Activated effector memory CD4-positive, alpha-beta T cell treated with Interleukin-2 at 50 U/mL for 16 hours (primary cell): ENCODE measurements at places on chromosomes 4 and X.

DNA sequence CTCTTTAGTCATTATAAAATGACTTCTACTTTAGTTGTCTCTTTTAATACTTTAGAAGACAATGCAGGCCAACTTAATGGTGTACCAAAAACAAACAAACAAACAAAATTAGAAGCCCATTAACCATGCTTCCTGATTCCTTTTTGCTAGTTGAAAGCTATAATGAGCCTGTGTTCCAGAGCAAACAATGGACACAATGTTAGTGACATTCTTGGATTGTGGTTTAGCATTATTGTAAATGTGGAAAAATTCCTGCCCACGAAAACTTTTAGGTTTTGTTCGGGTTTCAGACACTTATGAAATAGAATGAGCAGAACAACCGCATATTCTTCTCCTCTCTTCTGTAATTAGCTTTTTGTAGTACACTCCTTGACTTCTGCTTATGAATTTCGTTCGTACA lies 1682.7 kb upstream of the PCDH7 start:
- DNase-seq: no peak

DNA sequence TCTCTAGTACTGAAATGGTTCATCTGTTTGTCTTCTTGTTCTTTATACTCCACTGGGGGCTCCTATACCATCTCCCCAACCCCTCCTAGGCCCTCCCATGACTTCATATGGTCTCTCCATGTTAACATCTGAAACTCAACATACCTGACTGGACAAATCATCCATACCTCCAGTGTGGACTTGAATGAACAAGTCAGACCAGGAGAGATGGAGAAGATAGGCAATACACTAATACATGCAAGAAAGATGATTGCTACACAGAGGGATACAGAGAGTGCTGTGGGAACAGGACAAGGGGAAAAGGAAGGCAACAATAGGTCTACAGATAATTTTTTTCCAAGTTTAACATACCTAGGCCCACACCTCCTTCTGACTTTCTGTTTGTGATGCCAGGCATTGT lies 175.1 kb downstream of the FHIP1A start:
- DNase-seq: no peak

GRCh38 chr4:165613581-165613980 lies 234.8 kb downstream of the CPE start:
- DNase-seq: no peak

DNA sequence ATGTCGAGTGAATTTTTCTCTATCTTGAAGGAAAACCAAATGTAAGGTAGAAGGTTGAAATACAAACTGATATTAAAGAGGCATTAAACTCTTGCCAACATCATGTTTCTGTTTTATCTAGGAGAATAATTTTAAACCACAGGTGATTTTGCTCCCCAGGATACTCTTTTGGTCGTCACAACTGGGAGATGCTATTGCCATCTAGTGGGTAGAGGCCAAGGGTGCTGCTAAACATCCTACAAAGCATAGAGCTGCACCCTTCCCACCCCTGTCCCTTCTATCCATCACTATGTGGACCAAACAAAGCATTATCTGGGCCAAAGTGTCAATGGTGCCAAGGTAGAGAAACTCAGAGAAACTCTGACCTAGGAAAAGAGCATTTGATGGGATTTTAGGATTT lies 154.6 kb upstream of the MAGEB2 start:
- DNase-seq: no peak

- no peak for DNase-seq
These were observed 201.2 kb upstream of the NWD2 start for GRCh38 chr4:37043342-37043741.

DNA sequence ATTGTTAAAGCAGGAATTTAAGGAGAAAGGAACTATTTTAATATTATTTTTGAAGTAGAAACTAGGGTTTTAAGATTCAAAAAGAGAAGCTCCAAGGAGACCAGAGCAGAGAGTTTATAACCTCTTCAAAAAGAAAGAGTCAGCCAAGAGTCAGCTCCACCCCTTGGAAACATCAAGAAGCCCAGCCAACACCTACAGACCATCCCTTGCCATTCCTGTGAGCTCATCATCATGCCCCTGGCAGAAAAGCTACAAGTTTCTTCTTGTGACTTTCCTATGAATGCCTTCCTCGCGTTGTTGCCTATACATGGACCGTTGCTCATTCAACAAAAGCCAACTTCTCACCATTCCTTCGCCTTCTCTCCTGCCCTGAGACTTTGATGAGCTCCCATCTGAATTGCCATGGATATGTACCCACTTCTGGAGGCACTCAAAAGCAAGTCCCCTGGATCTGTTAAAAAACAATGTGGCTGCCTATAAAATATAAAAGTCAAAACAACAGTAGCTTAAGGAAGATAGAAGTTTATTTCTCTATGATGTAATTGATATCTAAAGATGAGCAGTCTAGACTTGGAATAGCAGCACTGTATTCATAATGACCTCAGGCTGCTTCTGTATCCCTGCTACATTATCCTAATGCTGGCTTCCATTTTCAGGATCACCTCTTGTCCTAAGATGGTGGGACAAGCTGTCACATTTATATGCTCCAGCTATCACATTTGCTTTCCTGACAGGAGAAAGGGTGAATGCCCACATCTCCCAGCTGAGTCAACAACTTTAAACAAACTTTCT lies 20.3 kb downstream of the PLRG1 start:
- no peak for DNase-seq

DNA sequence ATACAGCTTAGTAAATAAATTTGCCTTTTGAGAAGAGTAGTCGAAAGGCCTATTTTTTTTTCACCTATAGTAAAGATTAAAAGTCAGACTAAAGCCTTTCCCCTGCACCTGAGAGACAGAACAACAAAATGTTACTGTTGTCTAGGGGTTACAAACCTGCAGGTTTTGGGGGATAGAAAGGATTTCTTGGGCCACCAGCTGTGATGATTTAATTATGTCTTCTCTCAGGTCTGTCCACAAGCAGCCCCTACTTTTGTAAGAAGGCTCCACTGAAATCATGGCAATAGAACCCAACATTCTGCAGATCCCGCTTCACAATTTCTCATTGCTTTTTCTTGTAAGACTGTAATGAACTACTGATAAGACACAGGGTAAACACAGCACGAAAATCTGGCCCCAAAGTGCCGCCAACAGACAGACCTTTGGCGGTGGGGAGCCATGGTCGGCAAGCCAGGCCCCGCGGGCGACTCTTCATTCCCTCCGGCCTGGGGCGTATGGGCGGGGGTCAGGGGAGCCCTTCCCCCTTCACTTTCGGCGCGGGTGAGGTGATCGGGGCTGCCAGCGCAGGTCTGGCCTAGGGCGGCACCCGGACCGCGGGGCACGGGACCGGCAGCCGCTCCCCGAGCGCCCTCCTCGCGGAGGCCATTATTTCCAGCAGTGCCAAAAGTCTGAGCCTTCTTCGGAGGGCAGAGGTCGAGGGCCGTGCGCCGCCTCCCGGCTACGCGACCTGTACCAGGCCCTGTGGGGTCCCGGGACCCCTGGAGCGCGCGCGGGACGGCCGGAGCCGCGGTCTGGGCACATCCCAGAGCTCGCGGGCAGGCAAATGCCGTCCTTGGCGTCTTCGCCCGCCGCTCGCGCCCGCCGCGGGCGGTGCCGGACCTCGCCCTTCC lies 812 bp upstream of the KDM6A start:
- DNase-seq: peak; percentile 15

GRCh38 chrX:30533266-30533665 lies 44.3 kb downstream of the TASL start:
- DNase-seq: no peak

DNA sequence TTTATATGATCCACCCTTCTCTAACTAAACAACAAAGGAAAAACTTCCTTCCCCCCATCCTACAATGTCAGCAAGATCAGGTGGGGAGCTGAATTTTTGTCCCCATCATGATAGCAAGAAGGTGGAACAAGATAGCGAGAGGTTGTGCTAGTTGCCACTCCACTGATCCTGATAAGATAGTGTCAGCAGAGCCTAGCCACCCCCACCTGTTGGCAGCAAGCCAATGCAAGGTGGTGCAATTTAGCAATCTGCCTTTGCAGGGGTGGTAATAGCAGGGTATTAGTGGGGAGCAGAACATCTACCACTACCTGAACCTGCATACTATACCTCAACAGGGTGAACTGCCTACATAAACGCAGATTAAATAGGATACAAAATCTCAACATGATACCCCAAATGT lies 80.2 kb upstream of the MAMLD1 start:
- no peak for DNase-seq

DNA sequence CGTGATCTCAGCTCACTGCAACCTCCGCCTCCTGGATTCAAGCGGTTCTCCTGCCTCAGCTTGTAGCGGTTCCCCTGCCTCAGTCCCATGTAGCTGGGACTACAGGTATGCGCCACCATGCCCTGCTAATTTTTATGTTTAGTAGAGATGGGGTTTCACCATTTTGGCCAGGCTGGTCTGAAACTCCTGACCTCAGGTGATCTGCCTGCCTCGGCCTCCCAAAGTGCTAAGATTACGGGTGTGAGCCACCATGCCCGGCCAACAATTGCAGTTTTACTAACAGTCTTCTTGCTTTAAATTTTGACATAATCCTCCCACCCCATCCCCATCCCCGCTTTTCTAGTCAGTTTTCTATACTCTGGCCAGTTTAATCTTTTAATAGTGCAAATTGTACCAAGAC lies 112.0 kb downstream of the CFAP299 start:
- DNase-seq: no peak

DNA sequence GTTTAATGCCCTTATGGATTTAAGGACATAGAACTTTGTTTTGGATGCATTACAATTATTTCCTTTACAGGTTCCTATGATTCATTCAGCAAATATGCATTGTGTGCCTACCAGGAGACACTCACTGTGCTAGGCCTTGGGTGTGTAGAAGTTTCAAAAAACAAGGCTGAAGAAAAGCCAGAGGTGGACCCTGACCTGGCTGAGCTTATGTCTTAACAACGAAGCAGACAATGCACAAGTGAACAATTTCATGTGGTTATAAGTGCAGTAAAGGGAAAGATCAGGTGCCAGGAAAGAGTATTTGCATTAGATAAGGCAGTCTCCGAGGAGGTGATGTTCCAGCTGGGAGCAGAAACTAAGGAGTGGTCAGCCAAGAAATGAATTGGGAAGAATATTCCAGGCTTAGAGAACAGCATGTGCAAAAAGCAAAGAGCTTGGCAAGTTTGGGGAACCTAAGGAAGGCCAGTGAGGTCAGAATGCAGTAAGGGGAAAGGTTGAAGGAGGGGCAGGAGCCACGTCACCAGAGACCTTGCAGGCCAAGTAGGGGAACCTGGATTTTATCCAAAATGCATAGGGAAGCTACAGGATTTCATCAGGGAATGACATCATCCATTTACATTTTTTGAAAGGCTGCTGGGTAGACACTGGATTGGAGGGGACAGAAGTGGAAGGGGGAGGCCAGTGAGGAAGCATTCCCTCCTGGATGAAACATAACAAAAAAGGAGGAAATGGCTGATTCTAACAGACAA lies 193.6 kb downstream of the SOWAHB start:
- no peak for DNase-seq

- DNase-seq: no peak
These were observed 25.5 kb downstream of the SMIM14 start for GRCh38 chr4:39613093-39613656.

DNA sequence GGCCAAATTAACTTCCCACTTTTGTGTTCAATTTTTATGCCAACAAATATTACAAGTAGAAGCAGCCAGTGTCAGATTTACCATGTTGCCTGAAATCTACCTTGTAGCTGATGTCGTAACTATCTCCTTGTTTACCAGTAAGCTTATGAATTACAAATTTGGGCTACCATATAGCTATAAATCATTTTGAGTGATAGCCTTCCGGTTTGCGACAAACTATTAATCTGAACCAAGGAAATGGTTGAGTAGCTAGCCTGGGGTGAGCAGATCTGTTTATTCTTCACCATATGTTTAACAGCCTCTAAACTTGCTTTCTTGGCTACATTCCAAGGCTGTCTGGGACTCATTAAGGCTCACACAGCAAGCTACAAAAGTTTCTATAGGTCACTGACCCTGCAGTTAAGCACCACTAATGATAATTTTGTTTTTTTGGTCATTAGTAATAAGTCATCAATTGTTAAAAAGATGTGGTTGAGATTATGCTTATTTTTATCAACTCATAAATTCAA lies 218.7 kb upstream of the SPOCK3 start:
- DNase-seq: no peak

- no peak for DNase-seq
These were observed 78.0 kb downstream of the GPC4 start for GRCh38 chrX:133337250-133337649.

GRCh38 chr4:40455340-40455902 lies 120.3 kb downstream of the CHRNA9 start:
- DNase-seq: no peak

DNA sequence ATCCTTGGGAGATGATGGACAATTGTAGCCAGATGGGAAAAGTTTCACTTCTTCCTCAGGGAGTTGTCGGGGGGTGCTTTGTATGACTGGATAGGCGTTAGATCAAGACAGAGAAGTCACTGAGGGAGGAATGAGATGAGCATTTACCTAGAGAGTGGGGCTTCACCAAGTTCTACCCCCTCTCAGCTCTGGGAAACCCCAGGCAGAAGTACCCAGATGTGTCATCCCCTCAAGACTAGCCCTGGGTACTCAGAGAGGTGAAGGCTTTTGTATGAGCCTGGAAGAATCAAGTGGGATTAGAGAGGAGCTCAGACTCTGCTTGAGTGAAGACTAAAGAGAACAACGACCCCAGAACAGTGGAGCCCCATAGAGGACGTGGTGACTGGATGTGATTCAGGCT lies 1.9 kb downstream of the MAGEB1 start:
- no peak for DNase-seq

- DNase-seq: no peak
These were observed 68.2 kb downstream of the HHIP start for GRCh38 chr4:144714166-144714565.

- no peak for DNase-seq
These were observed 678 bp downstream of the BMP3 start for GRCh38 chr4:81030981-81031791.

GRCh38 chrX:347351-348117 lies 28.9 kb upstream of the GTPBP6 start:
- DNase-seq: no peak

DNA sequence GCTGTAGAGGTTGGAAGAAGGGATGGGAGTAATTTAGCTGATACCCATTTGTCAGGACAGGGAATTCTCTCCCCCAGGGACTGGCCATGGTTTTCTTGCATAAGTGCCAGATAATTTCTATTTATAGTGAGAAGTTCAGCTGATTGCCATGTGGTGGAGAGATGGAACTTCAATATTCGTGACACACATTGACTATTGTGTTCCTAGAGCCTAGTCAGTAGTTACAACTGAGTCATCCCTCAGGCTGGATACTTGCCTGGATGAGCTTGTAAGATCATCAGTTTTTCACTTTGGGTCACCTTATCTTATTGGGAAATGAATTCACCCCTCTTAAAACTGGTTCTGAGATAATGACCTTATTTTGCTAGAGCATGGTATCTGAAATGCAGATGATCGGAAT lies 32.2 kb downstream of the CFAP299 start:
- no peak for DNase-seq

- DNase-seq: no peak
These were observed 63.6 kb downstream of the SYTL5 start for GRCh38 chrX:38069991-38070390.

- no peak for DNase-seq
These were observed 54.2 kb downstream of the RHOXF2B start for GRCh38 chrX:120023259-120023658.

- DNase-seq: no peak
These were observed 212.6 kb upstream of the AGTR2 start for GRCh38 chrX:115957862-115958490.
